PC-3 (cell line): ENCODE measurements at places on chromosomes 3 and 15.
A peak's percentile ranks its signal among the peaks of the same experiment; 100 is the strongest.

GRCh38 chr3:31945738-31946052, 35.4 kb downstream of the OSBPL10 start:
- DNase-seq = no peak

DNA sequence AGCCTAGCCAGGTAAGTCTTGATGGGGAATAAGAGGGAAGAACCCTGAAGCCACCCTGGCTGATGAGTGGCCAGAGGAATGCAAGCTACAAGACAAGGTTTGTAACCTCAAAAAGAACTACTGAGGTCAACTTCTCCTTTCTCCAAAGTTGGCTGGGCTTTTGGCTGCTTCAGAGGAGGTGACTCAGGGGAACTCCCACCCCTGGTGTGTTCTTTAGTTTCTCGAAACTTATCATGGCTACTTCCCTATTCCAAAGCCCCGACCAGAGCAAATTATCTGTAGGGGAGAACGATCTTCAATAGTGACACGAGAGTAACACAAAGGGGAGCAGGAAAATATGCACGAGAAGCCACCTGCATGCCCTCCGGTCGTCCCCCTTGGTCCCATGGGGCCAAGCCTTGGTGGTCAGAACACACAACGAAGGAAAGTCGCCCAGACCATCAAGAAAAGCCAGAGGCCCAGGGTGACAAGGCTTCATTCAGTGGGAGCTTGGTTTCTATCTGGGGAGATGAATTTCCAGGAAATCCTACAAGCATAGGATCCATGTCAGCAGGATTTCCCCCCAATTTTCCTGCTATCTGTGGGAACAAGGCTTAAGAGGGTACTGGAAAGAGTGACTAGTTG, 6.5 kb upstream of the BCL2A1 start:
- no peak for DNase-seq

GRCh38 chr15:40102897-40103858, 5.5 kb downstream of the BMF start:
- peak; percentile 91 for DNase-seq

GRCh38 chr3:125005676-125006075, 50.1 kb downstream of the HEG1 start:
- no peak for DNase-seq

DNA sequence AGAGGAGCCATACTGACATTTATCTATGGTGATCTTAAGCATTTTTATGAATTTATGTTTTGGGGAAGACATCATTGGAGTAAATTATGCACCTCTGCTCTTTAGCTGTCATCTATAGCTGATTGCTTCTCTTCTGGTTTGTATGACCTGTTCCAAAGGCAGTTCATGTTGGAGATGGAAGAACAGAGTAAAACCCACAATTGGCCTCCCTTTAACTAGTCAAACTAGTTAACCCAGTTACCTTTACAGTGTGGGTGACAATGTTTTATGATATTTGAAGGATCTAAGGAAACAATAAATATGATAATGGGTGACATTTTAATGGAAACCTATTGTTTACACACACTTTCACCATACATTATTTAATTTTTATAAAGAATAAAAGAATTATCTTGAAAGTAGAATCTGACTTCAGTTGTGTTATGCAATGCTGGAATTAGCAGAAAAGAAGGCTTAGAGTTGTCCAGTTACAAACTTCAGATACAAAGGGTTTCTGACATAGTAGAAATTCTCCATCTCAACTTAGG, 263.5 kb downstream of the NFKBIZ start:
- peak; percentile 83 for DNase-seq

GRCh38 chr15:31499236-31499952, 172.8 kb downstream of the KLF13 start:
- DNase-seq = no peak

- no peak for DNase-seq
Measured at GRCh38 chr15:49621401-49621811, 558 bp downstream of the DTWD1 start.

DNA sequence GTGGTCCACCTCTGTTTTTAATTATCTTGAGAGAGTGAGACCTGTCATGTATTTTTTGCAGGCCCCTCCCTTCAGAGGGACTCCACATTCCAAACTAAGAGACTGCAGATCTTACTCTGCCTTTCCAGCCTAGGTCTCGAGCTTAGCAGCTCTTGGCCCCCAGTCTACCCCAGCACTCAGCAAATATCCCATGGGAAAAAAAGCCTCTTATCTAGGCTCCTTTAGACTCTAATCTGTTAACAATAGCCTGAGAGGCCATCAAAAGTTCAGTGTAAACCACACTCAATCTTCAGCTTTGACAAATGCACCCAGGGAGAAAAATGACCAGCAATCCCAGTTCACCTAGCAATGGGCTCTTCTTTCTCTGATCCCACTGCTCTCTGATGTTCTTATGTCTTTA, 8.6 kb upstream of the BLM start:
- DNase-seq = no peak

GRCh38 chr3:138139691-138140090, 7.5 kb upstream of the A4GNT start:
- no peak for DNase-seq

DNA sequence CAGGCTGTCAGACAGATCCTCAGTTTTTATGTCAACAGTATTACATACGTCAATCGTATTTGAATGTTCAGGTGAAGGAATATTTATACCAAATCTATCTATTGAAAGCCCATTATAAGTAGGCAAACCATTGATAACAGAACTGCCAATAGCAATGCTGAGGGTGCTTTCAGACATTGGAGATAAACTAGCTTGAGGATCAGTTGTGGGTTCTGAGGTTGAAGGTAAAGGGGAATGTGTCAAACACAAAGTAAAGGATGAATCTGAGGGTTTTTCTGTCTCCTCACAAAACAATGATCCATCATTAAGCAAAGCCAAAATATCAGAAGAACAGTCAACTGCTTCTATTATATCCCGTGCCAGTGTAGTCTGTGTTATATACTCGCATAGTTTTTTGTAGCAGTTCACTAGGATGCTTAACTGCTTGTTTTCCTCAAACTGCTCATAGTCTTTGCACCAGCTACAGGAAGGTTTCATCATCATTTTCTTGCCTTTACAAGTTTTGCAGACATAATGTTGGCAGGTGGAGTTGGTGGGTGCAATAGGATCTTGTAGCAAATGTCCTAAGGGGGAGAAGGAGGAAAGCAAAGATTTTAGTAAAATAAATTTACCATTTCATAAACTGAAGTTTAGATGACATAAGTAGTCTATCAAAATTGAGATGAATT, 43.8 kb downstream of the MSL2 start:
- DNase-seq = no peak

DNA sequence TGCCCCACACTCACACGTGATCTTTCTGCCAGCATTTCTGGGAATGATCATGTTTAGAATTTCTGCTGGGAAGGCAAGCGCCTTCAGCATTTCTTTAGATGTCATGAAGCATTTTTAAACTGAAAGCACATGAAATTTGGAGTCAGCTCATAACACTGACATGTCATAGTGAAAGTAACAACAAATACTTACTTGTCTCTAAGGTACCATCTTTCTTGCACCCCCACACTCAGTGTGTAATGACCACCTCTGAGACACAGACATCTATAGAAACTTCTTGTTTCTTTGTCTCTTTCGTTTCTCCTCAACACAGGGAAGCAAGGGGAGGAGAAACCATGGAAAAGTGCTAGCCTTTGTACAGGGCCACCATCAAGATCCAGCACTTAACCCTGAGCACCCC, 171.7 kb downstream of the RORA start:
- DNase-seq = no peak

GRCh38 chr3:195548006-195548405, 4.9 kb upstream of the PPP1R2 start:
- no peak for DNase-seq

DNA sequence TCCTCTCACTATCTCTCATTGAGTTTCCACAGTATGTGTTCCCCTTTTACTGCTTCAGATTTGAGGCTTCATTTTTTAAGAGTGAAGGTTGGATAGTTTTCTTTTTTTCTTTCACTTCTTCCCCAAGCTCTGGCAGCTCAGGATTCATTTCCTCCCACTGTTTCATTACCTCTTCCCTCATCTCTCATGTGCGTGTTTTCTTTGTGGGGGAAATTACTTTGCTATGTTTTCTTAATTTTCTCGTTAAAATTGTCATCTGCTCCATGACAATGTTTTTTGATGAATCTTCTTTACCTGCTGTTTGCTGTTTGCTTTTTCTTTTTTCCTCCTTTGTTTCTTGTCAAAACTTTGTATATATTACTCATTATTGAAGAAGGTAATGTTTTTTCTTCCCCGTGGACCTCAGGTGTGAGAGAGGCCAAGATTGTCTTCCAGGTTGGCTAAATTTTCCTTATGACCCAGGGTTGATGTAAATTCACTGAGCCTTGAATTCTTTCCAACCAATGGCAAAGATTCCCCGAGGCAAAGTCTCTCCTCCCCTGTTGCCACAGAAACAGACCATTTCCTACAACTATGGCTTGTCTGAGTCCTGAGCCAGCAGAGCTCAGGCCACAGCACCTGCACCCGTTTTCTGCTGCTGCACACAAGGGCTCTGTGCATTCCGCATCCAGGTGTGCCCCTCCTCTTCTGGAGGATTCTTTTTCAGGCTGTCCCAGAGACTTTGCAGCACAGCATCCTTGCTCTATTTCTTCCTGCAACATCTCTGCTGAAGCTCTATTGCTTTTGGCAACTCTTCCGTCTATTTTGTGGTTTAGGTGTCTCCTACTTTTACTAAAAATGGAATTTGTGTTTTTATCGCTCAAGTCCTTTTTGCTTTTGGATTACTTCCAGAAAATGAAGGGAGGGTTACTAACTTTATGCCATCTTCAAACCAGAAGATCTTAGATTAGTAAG, 66.1 kb downstream of the NOX5 start:
- DNase-seq = peak; percentile 22

GRCh38 chr15:28191832-28192231, 92.7 kb upstream of the OCA2 start:
- no peak for DNase-seq

DNA sequence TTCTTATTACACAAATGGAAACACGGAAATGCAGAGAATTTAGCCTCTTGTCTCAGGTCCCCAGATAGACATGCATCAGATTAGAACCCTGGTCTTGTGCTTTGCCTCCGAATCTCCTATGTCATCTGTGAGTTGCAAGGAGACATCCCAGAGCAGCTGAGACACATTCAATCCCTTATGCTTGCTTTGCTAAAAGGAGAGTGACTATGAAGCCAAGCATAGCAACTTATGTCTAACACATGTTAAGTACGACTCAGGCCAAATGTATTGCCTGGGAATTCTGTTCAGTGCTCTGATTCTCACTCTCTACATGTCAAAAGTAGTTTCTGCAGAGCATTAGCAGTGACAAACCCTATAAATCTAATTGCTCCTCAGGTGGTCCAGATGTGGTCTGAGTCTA, 30.6 kb upstream of the LRRC3B start:
- DNase-seq = no peak

- DNase-seq = peak; percentile 30
Measured at GRCh38 chr3:153163393-153163724, 1.3 kb downstream of the RAP2B start.

DNA sequence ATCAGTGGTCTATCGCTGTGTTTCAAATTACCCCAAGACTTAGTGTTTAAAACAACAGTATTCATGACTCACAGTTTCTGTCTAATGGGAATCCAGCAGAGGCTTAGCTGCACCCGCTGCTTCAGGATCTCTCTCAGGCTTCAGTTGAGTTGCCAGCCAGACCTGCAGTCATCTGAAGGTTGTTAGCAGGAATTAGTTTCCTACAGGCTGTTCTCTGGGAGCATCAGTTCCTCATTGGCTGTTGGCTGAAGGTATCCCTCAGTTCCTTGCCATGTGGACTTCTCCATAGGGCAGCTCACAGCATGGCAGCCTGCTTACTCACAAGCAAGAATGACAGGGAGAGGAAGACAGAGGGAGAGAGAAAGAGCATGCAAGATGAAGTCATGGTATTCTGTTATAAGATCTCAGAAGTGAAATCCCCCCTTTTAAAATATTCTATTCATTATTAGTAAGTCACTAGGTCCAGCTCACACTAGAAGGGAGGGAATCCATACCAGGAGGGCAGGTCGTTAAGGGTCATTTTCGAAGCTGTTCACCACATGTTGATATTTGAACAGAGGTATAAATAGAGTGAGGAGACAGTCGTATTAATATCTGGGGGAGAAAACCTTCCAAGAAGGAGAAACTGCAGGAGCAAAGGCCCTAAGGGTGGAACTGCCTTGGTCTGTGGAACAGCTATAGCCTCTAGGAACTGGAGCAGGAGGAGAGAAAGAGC, 473.9 kb upstream of the PPP2R3A start:
- no peak for DNase-seq

DNA sequence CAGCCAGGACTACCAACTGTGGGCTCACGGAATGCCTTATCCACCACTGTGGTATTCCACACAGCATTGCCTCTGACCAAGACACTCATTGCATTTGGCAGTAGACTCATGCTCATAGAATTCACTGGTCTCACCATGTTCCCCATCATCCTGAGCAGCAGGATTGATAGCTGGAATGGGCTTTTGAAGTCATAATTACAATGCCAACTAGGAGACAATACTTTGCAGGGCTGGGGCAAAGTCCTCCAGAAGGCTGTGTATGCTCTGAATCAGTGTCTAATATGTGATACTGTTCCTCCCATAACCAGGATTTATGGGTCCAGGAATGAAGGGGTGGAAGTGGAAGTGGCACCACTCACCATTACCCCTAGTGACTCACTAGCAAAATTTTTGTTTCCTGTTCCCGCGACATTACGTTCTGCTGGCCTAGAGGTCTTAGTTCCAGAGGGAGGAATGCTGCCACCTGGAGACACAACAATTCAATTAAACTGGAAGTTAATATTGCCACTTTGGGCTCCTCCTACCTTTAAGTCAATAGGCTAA, 58.6 kb upstream of the CCDC80 start:
- peak; percentile 94 for DNase-seq

- peak; percentile 68 for DNase-seq
Measured at GRCh38 chr15:73851689-73852088, 21.7 kb upstream of the TBC1D21 start.

GRCh38 chr15:74318376-74319137, 48.9 kb downstream of the CYP11A1 start:
- no peak for DNase-seq

- DNase-seq = no peak
Measured at GRCh38 chr3:39349080-39349479, 19.6 kb downstream of the CCR8 start.

- no peak for DNase-seq
Measured at GRCh38 chr15:34654625-34655024, 71.2 kb upstream of the GOLGA8B start.

GRCh38 chr15:42457445-42458442, 33.2 kb downstream of the ZNF106 start:
- DNase-seq = no peak

DNA sequence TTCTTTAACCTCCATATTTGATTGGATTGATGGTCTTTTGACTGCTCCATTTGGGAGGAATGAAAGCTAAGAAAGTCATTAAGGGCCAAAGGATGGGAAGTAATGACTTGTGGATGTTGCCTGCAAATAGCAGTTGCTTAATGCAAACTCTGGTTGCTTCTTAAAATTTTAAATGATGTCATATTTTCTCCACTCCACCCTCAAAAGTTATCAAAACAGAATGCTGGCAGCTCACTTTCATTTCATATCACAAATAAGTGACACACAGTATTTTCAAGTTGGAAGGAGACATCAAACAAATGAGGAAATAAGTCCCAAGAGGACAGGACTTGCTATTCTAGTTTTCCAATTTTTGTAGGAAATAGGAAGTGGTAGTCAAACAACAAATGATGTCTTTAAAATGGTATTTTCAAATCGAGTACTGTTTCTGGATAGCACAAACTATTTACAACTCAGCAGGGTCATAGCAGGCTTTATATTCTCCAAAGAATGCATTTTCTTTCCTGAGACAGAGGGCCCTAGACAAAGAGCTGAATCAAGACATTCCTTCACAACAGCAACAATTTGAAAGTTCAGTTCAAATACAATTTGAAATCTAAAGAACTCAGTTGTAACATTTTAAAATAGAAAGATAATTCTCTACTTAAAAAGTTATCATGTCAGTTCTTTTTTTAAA, 165.1 kb upstream of the UBE2E1 start:
- no peak for DNase-seq

GRCh38 chr3:133840055-133840737, 34.6 kb downstream of the SRPRB start:
- DNase-seq = no peak
